ENCODE measurements at places on chromosomes 4 and X.

- DNase-seq = no peak
These were observed 103.1 kb downstream of the NPNT start for GRCh38 chr4:105998171-105999063.

GRCh38 chr4:154018659-154019058, 229.8 kb upstream of the SFRP2 start:
- no peak for DNase-seq

GRCh38 chrX:96436105-96436504, 248.5 kb upstream of the DIAPH2 start:
- peak; percentile 81 for DNase-seq

GRCh38 chr4:91111556-91111955, 984.4 kb downstream of the CCSER1 start:
- DNase-seq = no peak

DNA sequence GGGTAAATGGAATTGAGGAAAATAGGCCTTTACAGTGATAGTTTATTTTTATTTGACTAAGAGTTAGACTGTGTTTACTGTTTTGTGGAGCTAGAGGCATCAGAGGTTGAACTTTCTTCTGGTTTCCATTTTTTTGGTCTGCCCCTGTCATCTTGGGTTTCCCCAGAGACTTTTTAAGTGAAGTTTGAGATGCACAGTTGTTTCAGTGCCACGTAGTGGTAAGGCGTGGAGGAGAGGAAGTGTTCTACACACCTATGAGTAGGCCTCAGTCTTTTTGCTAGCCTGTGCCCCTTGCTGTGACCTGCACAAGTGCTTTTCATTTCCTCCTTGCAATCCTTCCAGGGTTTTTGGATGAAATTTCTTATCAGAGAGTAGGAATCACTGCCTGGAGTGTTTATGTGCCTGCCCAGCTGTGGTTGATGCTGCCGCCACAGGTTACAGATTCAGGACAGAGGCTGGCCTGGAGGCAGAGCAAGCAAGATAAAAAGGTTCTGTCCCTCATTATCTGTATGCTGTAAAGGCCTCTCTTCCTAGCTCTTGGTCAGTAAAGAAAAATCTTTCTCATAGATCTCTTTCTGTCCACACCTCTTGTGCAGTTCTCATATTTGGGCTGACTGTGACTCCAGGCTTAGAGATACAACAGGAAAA, 12.5 kb upstream of the HSFX4 start:
- DNase-seq = no peak

DNA sequence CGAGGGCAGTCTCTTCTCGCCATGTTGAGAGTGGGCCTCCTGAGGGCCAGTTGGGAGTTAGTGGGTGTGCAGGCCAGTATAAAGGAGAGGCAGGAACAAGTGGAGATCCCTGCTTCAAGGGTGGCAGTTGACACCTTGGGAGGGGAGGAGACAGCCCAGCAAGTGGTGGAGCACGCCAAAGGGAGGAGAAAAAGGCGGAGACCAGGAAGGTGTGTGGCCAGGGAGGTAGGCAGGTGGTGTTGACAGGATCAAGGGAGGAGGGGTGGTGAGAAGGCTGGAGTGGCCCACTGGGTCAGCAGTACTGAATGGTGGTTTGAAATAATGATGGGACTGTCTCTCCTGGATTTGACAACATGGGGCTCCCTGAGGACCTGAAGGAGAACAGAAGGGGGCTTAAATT, 32.6 kb downstream of the ZNF185 start:
- DNase-seq = no peak

GRCh38 chrX:72478853-72479252, 93.8 kb downstream of the HDAC8 start:
- no peak for DNase-seq

All from fibroblast of skin of scalp (primary cell).